ENCODE measurements at places on chromosomes 1 and 21.

- no peak for DNase-seq
Observed at GRCh38 chr1:169698976-169699375, 12.4 kb downstream of the SELL start.

GRCh38 chr1:159940006-159940620 lies 5.3 kb downstream of the IGSF9 start:
- DNase-seq: no peak

GRCh38 chr1:98403963-98404480 lies 257.5 kb upstream of the SNX7 start:
- DNase-seq: no peak

DNA sequence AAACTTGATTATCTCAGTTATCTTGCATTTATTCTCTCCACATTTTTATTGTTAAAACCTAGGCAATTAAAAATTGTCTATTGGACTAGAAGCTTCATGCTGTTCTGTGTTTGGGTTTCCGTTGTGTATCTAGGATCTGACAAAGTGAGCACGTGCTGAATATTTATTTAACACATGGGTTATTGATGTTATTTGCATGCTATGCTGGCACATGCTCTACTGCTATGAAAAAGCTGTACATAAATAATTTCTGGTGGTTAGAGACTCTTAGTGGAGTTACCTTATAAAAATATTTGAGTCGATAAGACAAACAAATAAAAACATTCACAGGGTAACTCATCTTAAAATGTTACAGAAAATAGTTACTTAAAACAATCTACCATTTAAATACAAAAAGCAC lies 1769.7 kb downstream of the MRPL39 start:
- no peak for DNase-seq

- no peak for DNase-seq
Observed at GRCh38 chr1:116334015-116334547, 39.0 kb upstream of the ATP1A1 start.

DNA sequence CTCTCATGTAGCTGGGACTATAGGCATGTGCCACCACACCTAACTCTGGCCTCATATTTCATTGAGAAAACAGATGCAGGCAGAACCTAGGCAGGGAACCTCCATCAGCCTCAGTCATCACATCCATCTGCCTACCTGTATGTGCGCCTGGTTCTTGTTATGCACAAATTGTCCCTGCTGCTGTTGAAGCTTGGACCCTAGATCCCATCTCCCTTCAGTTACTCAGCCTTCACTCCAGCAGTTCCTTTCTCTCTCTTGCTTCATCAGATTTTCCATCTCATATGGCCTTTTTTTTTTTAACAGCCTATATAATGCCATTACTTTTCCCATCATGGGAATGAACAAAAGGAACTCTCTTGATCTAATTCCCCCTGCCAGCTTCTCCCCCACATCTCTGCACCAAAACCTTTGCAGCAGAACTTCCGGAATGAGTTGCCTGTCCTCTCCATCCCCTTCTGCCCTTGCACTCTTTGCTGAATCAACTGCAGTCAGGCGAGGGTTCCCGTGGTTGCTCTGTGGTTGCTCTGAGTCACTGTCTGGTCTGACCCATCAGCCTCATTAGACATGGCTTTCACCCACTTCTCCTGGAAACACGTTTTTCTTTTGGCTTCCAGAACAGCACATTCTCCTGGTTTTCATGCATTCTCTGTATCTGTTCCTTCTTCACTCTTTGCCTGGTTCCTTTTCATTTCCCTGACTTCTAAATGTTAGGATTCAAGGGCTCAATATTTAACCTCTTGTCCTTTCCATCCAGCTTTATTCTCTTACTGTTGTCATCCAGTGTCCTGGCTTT lies 41.5 kb downstream of the UBE4B start:
- DNase-seq: peak; percentile 27

- DNase-seq: no peak
Observed at GRCh38 chr21:46168238-46168637, 12.9 kb upstream of the FTCD start.
